ENCODE measurements at places on chromosomes 6 and 20.

- H3K36me3 ChIP-seq, result no peaks in the 10 kb centered on the region
- H3K27me3 ChIP-seq, result no peaks in the 10 kb centered on the region
- no peak overlapping the region for H3K27ac ChIP-seq
- DNase-seq, result no peak
- no peak overlapping the region for H3K4me3 ChIP-seq
These were observed 99.0 kb downstream of the JARID2 start for GRCh38 chr6:15344831-15345230.

DNA sequence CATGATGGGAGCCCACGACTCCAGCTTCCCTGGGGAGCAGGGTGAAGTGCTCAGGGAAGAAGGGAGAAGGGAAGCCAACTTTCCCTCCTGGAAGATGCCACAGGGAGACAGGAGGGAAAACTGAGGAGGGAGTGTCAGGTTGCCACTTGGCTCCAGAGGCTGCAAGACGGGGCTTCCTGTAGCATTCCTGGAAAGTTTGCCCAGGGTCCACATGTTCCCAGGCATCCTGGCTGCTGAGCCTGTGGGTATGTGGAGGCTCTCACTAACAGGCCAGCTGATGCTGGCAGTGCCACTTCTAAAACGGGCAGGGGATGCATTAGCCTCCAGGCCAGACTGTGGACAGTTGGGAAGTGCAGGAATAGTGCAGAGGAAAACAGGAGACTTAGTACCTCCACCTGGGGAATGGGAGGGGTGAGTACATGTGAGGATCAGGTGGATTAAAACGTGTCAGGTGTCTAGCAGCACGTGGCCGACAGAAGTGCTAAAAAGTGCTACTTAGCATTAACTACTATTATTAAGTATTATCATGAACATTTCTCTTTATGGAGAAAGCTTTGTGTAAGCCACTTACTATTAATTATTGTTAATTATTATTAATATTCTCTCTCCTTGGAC, 33.2 kb downstream of the BANF2 start:
- DNase-seq, result no peak
- H3K27ac ChIP-seq, result no peak overlapping the region
- H3K4me1 ChIP-seq, result no peaks in the 10 kb centered on the region
- H3K27me3 ChIP-seq, result peaks cover 23% of the 10 kb centered on the region

DNA sequence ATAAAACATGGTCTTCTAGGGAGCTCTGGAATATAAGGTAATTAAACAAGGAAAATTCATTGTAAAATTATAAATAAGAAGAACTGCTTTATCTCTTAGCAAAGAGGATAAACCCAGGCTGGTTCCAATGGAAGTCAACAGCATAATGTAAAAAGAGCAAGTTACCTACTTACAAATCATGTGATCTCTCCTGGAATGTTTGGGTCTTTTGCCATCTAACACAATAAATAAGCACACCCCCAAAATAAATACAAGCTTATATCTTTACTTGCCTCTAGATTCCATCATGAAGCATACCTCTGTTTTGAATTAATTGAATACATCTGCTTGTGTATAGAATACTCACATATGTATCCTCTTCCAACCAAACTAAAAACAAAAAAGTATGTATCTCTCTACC, 2.5 kb upstream of the PHACTR1 start:
- H3K27ac ChIP-seq, result no peak overlapping the region
- no peaks in the 10 kb centered on the region for H3K4me1 ChIP-seq
- no peak overlapping the region for H3K4me3 ChIP-seq
- H3K27me3 ChIP-seq, result peaks cover 23% of the 10 kb centered on the region
- H3K36me3 ChIP-seq, result no peaks in the 10 kb centered on the region

GRCh38 chr6:35044761-35045421, 96.2 kb downstream of the TCP11 start:
- H3K4me3 ChIP-seq, result no peak overlapping the region
- DNase-seq, result no peak
- peaks cover 11% of the 10 kb centered on the region for H3K36me3 ChIP-seq

- H3K4me1 ChIP-seq, result peaks cover 22% of the 10 kb centered on the region
- H3K36me3 ChIP-seq, result no peaks in the 10 kb centered on the region
- no peak for DNase-seq
- peak overlapping the region; percentile 51 for H3K27ac ChIP-seq
- peaks cover 35% of the 10 kb centered on the region for H3K27me3 ChIP-seq
- no peak overlapping the region for H3K4me3 ChIP-seq
These were observed 2.5 kb downstream of the CNR1 start for GRCh38 chr6:88163616-88164015.

DNA sequence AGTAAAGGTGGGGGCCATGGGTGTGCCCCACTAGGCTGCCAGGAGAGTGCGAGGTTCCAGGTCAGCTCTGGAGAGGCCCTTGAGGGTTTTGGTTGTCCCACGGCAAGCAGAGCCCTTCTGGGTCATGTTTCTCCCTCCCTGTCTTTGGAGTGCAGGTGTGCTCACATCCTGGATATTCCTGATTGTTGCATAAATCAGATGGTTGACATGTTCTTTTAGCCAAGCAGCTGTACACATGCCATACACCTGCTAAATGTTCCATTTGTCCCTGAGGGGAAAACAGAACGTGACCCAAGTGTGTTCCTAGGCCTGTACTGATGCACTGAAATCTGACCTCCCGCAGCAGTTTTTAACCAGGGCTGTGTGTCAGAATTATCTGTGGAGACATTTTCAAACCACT, 77.5 kb upstream of the BEND3 start:
- no peak overlapping the region for H3K4me3 ChIP-seq
- peaks cover 27% of the 10 kb centered on the region for H3K36me3 ChIP-seq
- H3K27me3 ChIP-seq, result no peaks in the 10 kb centered on the region
- H3K27ac ChIP-seq, result no peak overlapping the region
- H3K4me1 ChIP-seq, result no peaks in the 10 kb centered on the region

GRCh38 chr6:109242925-109243324, 139.3 kb downstream of the CD164 start:
- DNase-seq, result no peak
- H3K4me1 ChIP-seq, result peaks cover 1% of the 10 kb centered on the region
- H3K36me3 ChIP-seq, result no peaks in the 10 kb centered on the region
- H3K27me3 ChIP-seq, result no peaks in the 10 kb centered on the region

- H3K4me3 ChIP-seq, result no peak overlapping the region
- H3K27me3 ChIP-seq, result peaks cover 62% of the 10 kb centered on the region
These were observed 176.3 kb downstream of the TBXT start for GRCh38 chr6:165991341-165991740.

- no peak overlapping the region for H3K27ac ChIP-seq
- H3K4me3 ChIP-seq, result peak overlapping the region; percentile 94
- H3K4me1 ChIP-seq, result peaks cover 29% of the 10 kb centered on the region
- peak; percentile 33 for DNase-seq
- H3K36me3 ChIP-seq, result no peaks in the 10 kb centered on the region
- H3K27me3 ChIP-seq, result no peaks in the 10 kb centered on the region
These were observed 677 bp downstream of the NEURL2 start for GRCh38 chr20:45890077-45890984.

GRCh38 chr6:16721977-16722376, 39.3 kb downstream of the ATXN1 start:
- DNase-seq, result no peak
- no peak overlapping the region for H3K27ac ChIP-seq
- H3K4me3 ChIP-seq, result no peak overlapping the region
- no peaks in the 10 kb centered on the region for H3K36me3 ChIP-seq

GRCh38 chr6:53437557-53438202, 88.9 kb upstream of the ELOVL5 start:
- peaks cover 34% of the 10 kb centered on the region for H3K4me1 ChIP-seq
- no peak overlapping the region for H3K4me3 ChIP-seq
- no peaks in the 10 kb centered on the region for H3K36me3 ChIP-seq

DNA sequence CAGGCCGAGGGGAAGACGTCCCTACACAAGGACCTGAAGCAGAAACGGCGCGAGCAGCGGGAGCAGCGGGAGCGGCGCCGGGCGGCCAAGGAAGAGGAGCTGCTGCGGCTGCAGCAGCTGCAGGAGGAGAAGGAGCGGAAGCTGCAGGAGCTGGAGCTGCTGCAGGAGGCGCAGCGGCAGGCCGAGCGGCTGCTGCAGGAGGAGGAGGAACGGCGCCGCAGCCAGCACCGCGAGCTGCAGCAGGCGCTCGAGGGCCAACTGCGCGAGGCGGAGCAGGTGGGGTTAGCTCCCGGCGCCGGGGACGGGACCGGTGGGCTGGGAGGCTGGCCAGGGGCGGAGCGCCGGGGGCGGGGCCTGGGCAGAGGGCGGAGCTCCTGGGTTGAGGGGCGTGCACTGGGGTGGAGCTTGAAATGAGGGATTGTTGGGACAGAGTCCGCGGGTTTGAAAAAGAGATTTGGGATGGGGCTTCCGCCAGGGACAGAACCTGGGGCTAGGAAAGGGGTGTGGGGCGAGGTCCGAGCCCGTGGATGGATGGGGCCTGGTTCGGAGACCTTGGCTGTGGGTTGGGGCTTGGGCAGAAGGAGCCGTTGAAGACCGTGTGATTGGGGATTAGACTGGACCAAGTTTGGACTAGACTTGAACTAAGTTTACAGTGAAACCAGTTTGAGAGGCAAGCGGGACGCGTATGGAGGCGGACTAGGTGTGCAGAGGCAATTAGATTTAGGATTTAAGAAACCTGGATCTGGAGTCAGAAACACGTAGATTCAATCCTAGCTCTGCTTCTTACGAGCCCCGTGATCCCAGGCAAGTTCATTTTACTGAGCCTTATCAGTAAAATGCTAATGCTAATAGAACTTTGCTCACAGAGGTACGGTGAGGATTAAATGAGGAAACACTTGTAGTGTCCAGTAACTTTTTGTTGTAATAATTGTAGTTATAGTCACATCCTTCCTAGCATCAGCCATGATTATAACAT, 20.9 kb downstream of the DEF6 start:
- H3K27ac ChIP-seq, result no peak overlapping the region
- no peak for DNase-seq
- H3K4me1 ChIP-seq, result peaks cover 16% of the 10 kb centered on the region
- H3K36me3 ChIP-seq, result peaks cover 53% of the 10 kb centered on the region
- no peaks in the 10 kb centered on the region for H3K27me3 ChIP-seq
- H3K4me3 ChIP-seq, result no peak overlapping the region

- no peak overlapping the region for H3K4me3 ChIP-seq
- no peaks in the 10 kb centered on the region for H3K36me3 ChIP-seq
- H3K4me1 ChIP-seq, result no peaks in the 10 kb centered on the region
- peaks cover 10% of the 10 kb centered on the region for H3K27me3 ChIP-seq
These were observed 77.4 kb downstream of the NDUFAF5 start for GRCh38 chr20:13862245-13862644.

GRCh38 chr20:62148908-62149314, 5.3 kb downstream of the SS18L1 start:
- no peaks in the 10 kb centered on the region for H3K27me3 ChIP-seq
- peaks cover 40% of the 10 kb centered on the region for H3K4me1 ChIP-seq
- H3K36me3 ChIP-seq, result peaks cover 18% of the 10 kb centered on the region
- no peak overlapping the region for H3K4me3 ChIP-seq
- H3K27ac ChIP-seq, result no peak overlapping the region

DNA sequence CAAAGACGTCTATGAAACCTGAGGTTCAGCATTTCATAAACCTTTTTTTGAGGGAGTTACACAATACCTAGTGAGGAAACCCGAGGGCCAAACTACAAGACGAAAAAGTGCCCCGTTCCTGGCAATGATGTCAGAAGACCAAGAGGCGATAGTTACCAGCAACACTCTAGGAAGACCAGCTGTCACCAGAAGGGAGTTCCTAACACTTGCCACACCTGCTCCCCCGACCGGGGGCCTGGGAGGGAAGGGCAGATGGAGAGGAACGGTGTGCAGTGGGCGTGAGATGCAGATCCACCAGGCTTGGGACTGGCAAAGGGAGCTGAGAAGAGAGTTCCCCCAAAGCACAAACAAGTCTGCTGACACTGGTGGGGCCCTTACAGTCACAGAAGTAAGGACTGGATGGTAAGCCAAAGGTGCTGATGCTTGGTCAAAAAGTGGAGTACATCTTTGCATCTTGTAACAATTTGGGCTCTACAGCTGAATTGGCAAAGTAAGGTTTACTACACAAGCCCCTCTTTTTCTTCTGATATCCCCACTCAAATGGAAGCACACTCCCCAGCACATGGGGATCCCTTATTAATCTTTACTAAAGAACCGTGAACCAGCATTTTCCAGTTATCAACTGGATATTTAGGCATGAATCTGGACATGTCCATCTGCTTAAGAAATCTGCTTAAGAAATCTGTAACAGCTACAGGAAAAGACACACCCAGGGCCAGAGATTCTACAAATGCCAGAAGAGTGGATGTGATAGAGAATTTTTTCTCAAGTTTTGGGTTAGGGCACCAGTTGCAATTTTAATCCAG, 38.5 kb downstream of the PANK2 start:
- DNase-seq, result no peak
- no peak overlapping the region for H3K4me3 ChIP-seq
- H3K4me1 ChIP-seq, result peaks cover 17% of the 10 kb centered on the region
- H3K27ac ChIP-seq, result peak overlapping the region; percentile 71

DNA sequence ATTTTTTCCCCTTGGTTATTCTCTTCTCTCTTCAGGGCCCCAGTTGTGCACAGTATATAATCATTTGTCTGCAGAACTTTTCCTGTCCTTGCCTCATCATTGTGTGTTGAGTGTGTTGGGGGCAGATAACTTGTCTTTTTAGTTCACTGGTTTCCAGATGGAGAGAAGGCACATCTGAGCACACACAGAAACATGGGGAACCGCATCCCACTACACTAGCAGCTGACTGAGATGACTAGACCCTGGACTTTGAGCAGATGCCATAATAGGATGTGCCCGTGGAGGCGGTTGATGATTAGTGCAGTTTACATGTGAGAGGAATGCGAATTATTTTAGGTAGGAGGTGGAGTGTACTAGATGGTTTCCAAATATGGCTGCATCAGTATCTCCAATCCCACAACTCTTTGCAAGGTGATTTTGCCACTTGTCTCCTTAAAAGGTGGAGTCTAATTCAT, 26.5 kb upstream of the SH3BGRL2 start:
- DNase-seq, result no peak
- no peak overlapping the region for H3K4me3 ChIP-seq
- no peak overlapping the region for H3K27ac ChIP-seq
- no peaks in the 10 kb centered on the region for H3K36me3 ChIP-seq
- peaks cover 15% of the 10 kb centered on the region for H3K27me3 ChIP-seq
- H3K4me1 ChIP-seq, result no peaks in the 10 kb centered on the region

- no peaks in the 10 kb centered on the region for H3K36me3 ChIP-seq
- H3K27ac ChIP-seq, result no peak overlapping the region
- H3K27me3 ChIP-seq, result peaks cover 38% of the 10 kb centered on the region
These were observed 14.6 kb downstream of the GATA5 start for GRCh38 chr20:62461157-62461556.

DNA sequence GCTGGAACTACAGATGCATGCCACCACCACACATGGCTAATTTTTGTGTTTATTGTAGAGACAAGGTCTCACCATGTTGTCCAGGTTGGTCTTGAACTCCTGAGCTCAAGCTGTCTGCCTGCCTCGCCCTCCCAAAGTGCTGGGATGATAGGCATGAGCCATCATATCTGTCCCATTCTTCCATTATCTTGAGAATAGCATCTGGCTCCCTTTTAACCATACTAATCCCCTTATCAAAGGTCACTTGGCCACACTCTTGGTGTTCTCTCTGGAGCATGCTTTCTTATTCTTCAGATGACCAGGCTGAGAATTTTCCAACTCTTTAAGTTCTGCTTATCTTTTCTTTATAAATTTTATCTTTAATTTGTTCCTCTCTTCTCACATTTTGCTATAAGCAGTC, 15.9 kb upstream of the TRERF1 start:
- DNase-seq, result no peak
- H3K27me3 ChIP-seq, result peaks cover 48% of the 10 kb centered on the region
- no peaks in the 10 kb centered on the region for H3K4me1 ChIP-seq
- peaks cover 34% of the 10 kb centered on the region for H3K36me3 ChIP-seq

GRCh38 chr6:14396392-14396791, 278.8 kb downstream of the CD83 start:
- no peak overlapping the region for H3K4me3 ChIP-seq
- H3K27me3 ChIP-seq, result no peaks in the 10 kb centered on the region
- no peak overlapping the region for H3K27ac ChIP-seq
- peaks cover 13% of the 10 kb centered on the region for H3K36me3 ChIP-seq
- peaks cover 34% of the 10 kb centered on the region for H3K4me1 ChIP-seq

GRCh38 chr6:137867685-137868509, 838 bp downstream of the TNFAIP3 start:
- peak; percentile 44 for DNase-seq
- H3K4me3 ChIP-seq, result peak overlapping the region; percentile 94
- peak overlapping the region; percentile 94 for H3K27ac ChIP-seq
- peaks cover 60% of the 10 kb centered on the region for H3K4me1 ChIP-seq
